ENCODE measurements at places on chromosomes 16 and 17.
A peak's percentile ranks its signal among the peaks of the same experiment; 100 is the strongest.

DNA sequence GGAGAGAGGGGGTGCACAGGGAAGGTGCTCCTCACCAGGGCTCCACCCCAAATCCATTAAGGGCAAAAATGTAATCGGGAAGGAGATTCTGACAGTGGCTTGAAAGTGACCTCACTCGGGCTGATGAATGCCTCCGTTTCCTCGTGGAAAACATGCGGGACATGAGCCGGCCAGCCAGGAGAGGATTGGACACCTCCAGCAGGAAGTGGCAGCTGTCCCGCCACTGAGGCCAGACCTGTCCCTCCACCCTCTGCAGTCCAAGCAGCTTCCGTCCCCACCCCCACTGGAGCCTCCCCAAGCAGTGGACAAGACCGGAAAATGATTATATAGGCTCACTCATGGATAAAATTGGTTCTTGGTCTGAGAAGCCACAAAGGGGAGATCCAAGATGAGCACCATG is 82.1 kb upstream of the CCL1 start:
- DNase-seq = no peak

GRCh38 chr16:19210280-19210924 is 42.4 kb downstream of the SYT17 start:
- no peak for DNase-seq

DNA sequence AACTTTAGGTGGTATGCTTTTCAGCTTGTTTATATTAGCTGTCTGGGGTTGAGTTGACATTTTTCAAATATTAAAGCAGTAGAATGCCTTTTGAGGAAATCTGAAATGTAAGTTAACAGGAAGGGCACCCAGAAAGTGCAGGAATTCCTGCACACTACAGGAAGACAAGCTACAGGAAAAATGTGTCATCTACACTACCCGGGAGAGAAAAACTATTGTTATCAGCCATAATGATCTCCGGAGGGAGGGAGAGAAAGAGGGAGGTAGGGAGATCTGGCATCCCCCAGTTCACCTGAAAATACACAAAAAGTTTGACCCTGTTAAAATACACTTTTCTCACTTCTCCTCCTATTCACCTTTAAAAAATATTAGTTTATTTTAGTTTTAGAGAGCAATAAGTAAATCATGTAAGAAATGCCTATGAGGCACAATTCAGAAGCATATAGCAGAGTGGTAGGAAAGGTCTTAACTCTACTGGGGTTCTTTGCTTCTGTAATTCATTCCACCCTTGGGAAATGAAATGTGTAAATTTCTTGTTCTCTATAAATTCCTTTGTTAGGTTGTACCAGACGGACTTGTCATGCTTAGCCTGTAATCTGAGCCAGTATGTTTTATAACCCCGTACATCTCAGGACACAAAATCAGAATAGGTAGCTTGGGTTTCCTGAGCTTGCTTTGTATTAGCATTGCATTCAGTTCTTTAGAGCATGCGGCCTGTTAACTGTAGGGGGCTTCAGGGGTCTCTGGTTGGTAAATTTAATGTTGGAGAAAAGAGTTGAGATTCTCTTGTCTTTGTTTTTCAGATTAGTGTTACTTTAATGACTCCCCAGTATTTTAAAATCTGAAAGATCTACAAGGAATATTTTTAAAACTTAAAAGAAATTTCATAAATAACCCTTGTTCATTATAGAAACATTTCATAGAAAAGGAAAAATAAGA is 3.3 kb downstream of the MAP2K6 start:
- DNase-seq = no peak

DNA sequence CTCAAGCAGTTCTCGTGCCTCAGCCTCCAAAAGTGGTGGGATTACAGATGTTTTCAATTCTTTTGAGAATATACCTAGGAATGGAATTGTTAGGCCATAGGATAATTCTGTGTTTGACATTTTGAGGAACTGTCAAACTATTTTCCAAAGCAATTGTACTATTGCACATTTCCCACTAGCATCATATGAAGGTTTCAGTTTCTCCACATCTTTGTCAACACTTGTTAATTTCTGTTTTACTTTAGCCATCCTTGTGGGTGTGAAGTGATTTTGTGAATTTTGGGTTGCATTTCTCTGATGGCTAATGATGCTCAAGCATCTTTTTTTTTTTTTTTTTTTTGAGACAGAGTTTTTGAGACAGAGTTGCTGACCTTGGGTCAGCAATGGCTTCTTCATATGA is 6.2 kb downstream of the NT5M start:
- DNase-seq = no peak

DNA sequence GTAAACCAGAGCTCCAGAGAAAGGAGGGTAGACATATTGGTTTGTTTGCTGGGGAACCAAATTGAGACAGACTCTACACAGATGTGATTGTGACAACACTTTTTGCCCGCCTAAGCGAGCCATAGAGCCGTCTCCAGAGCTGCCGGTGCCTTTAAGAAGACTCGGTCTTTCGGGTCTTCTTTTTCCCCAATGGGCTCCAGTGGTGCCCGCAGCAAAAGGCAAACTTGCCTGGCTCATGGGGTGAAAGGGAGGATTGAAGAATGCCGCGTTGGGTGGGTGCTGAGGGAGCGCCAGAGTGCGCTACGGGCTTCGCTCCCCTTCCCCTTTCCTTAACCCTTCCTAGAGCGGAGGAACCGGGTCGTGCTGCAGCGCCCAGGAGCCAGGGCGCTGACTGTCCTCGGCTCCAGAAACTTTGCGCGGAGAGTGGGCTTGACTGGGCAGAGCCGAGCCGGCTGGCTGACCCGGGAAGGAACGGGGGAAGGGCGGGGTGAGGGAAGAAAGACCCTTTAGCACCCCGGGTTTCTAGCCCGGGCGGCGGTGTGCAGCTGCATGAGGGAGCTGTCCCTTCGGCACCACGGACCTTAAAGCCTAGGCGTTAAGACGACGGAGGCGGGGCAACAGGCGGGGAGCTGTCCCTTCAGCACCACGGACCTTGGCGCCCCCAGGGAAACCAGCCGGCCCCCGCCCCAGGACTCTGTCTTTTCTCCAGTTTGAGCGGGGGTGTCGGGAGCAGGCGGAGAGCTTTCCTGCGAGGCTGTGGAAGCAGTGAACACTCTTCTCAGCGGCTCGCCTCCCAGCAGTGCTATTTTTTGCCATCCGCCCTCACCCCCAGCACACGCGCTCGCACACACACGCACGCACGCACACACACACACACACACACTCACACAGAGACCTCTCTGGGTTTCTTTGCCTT is at the start of gene CACNG3:
Gene CACNG3, plus strand, starts transcription at position 880 of the 916 bp plus-strand sequence. CDS start 420 bp downstream, outside the sequence.
- peak; percentile 64 for DNase-seq

GRCh38 chr16:35745191-35745590 is 2285.8 kb downstream of the TP53TG3F start:
- no peak for DNase-seq
